ENCODE measurements at places on chromosomes 16 and 17.

DNA sequence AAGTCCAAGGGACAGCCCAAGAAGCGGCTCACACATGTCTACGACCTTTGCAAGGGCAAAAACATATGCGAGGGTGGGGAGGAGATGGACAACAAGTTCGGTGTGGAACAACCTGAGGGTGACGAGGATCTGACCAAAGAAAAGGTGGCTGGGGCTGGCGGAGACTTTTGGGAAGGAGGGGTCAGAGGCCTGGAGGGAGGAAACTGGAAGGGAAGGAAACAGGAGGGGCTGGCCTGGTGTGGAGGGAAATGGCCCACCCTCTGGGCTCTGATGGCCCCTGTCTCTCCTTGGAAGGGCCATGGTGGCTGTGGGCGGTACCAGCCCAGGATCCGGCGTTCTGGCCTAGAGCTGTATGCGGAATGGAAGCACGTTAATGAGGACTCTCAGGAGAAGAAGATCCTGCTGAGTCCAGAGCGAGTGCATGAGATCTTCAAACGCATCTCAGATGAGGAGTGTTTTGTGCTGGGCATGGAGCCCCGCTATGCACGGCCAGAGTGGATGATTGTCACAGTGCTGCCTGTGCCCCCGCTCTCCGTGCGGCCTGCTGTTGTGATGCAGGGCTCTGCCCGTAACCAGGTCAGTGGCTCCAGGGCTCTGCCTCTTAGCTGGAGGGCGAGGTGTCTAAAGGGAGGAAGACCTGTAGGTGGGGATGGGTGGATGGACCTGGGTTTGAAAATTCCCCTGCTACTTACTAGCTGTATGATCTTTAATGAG is 12.5 kb downstream of the POLR2A start:
- DNase-seq = no peak

DNA sequence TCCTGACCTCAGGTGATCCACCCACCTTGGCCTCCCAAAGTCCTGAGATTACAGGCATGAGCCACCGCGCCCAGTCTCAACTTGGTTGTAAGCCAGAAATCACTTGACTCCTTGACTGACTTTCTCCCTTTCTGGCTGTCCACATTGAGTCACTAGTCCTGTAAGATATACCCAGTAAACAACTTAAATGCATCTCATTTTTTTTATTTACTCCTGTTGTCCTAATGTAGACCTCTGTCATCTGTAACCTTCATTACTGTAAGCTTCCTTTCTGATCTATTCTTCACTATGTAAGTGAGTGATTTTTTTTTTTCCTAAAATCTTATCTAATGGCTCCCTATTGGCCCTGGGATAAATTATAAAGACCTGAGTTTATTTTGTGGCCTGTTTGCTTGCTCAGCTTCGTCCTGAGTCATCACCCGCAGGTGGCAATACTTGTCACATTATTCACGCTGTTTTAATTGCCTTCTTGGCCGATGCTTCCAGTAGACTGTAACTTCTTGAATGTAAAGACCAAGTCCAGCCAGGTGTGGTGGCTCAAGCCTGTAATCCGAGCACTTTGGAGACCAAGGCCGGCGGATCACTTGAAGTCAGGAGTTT is 41.0 kb downstream of the PAFAH1B1 start:
- DNase-seq = no peak

GRCh38 chr16:69225121-69225520 is 38.2 kb downstream of the SNTB2 start:
- DNase-seq = no peak

DNA sequence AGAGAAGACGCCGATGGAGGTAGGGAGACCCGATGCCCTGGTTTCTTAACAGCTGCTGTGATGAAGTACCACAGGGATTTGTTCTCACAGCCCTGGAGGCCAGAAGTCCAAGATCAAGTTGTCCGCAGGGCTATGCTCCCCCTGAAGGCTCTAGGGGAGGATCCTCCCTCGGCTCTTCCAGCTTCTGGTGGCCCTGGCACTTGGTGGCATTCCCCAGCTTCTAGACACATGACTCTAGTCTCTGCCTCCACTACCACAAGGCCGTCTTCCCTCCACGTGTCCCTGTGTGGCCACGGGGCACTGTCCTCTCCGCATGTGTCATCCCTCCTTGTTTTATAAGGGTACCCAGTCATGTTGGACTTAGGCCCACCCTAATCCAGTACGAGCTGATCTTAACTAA is 375.2 kb downstream of the SLC39A11 start:
- DNase-seq = no peak

DNA sequence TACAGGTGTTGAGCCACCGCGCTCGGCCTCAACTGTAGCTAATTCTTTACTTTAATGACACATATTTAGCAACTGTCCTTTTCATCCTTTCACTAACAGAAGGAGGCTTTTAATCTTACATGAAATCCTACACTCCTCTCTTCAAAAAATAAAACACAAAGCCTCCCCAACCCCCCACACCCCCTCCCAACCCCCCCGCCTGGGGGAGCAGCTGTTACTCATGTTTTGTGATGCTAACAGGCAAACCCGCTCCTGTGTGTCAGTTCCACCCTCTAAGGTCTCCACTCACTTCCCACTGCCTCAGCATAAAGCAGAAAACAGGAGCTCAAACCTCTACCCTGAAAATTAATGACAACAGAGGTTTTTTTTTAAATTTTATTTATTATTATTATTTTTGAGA is 55.4 kb upstream of the SLC25A19 start:
- no peak for DNase-seq

GRCh38 chr16:89174055-89174827 is 2.7 kb downstream of the CDH15 start:
- DNase-seq = no peak

GRCh38 chr17:44614862-44615261 is 41.4 kb upstream of the MEIOC start:
- no peak for DNase-seq

GRCh38 chr17:58161566-58161965 is 5.2 kb upstream of the OR4D2 start:
- DNase-seq = no peak

DNA sequence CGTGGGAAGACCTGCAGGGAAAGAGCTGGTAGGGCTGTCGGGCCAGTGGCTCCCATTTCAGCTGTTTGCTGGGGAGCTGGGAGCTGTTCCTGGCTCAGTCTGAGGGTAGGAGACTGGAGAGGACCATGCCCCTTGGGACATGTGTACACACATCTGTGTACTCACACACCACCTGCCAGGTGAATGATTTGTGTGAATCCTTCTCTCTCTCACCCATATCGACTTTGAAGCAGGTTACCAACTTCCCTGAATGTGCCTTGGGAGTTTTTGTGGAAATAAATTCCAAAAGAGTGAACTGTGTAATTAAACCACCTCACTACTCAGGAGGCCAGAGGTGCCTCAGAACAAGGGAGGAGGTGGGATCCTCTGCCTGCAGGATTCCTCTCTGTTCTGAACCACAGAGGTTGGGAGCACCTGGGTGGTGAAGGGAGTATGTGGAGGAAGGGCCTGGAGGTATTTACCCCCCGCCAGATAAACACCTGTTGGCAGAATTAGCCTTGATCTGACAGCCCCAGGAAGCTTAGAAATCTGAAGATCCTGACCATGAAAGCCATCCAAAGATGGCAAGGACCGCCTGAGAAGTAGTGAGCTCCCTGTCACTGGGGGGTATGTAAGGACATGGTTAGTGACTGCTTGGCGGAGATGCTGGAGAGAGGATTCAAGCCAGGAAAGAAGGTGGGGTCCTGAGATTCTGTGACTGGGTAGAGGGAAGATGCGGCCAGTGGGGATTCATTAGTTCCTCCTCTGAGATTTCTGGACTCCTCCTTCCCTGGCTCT is 3.3 kb downstream of the ABCC3 start:
- DNase-seq = no peak

- DNase-seq = no peak
Measured at GRCh38 chr16:73204359-73205152, 156.6 kb upstream of the ZFHX3 start.

GRCh38 chr17:8975091-8975725 is 9.7 kb upstream of the PIK3R5 start:
- DNase-seq = no peak

DNA sequence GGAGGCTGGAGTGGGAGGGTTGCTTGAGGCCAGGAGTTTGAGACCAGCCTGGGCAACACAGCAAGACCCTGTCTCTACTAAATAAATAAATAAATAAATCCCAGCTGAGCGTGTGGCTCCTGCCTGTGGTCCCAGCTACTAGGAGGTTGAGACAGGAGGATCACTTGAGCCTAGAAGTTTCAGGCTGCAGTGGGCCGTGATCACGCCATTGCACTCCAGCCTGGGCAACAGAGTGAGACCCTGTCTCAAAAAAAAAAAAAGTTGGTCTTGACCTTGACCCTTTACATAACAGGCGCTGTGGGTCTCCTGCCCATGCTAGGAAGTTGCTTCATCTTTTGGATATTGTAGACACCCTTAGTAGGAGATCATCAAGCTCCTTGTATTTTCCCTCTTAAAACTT is 11.4 kb downstream of the ACSF2 start:
- no peak for DNase-seq

DNA sequence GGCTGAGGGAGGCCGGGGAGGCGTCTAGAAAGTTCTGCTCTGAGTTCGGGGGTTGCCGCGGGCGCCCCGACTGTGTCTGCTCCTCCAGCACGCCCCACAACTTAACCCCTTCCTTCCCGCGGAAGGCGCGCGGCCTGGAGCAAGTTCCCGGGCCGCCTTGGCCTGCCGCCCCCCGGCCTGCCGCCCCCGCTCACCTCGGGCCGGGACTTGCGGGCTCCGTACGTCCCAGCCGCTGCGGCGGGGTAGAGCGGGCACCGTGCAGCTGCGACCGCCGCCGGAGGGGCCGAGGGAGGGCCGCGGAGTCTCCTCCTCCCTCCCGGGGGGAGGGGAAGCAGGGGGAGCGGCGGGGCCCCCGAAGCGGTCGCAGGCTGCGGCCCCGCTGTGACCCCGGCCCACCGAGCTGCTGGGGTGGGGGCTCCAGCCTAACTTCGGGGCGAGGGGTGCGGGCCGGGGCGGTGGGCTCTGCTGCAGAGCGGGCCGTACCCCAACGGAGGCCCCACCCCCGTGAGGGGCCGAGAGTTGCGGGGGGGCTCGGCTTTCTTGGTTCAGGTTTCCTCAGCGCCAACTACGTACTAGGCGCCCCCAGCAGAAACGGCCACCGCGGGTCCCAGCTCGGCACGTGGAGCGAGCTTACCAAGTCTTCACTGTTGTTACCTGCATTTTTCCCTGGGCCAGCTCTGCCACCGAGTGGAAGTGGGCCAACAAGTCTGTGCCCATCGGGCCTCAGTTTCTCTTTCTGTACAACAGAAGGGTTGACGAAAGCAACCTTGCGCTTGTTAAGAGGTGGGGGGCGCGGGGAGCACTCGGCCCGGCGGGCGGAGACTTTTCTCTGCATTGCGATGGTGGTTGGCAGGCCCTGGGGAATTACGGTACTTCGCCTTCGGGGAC is at the start of gene CCDC102A:
CCDC102A (minus strand) TSS at position 266 of the 888 bp plus-strand sequence. CDS start 7,394 bp downstream, outside the sequence.
- peak; percentile 75 for DNase-seq

DNA sequence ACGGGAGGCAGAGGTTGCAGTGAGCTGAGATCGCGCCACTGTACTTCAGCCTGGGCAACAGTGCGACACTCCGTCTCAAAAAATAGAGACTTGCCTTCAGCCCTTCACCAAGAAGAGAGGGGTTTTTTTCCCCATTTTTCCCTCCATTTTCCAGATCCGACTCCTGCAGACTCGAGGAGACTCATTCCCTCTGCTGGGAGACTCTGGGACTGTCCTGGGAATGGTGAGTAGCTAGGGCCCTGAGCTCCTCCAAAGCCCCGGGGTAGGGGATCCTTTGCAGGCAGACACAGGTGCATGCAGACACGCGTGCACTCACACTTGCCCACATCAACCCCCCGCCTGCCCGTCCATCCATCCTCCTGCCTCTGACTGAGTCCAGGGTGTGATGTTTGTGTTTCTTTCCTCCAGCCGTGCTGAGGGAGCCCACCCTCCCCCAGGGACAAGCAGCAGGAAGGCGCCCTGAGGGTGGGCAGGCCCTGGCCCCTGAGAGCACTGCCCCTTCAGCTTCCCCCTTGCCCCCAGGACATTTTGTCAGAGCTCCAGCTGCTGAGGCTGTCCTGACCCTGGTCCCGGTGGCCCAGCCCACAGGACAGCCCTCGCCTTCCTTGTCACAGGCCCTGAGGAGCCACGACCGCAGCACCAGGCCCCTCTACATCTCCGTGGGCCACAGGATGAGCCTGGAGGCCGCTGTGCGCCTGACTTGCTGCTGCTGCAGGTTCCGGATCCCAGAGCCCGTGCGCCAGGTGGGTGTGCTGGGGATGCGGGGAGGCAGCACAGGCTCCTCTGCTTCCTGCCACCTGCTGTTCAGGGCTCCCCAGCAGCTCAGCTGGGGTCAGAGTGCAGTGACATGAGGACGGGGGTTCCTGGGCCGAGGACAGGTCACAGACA is 10.2 kb downstream of the ENDOV start:
- DNase-seq = no peak

DNA sequence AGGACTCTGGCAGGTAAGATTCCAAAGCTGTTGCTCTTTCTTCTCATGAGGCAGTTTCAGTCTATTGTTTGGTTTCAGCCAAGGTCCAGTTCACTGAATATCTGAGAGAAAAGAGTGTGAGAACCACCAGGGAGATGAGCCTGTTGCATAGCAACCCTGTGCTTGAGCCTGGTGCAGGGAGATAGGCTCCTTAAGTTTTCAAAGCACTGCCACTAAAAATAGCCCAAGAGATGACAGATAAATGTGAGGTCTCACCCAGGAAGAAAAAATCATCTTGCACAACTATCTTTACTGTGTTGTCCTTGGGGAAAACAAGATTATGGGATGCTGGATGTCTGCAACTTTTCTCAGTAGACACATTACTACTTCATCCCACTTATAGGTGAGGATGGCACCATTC is 26.2 kb upstream of the NUDT7 start:
- no peak for DNase-seq

GRCh38 chr17:46264456-46265198 is 30.3 kb upstream of the LRRC37A start:
- DNase-seq = peak; percentile 87

DNA sequence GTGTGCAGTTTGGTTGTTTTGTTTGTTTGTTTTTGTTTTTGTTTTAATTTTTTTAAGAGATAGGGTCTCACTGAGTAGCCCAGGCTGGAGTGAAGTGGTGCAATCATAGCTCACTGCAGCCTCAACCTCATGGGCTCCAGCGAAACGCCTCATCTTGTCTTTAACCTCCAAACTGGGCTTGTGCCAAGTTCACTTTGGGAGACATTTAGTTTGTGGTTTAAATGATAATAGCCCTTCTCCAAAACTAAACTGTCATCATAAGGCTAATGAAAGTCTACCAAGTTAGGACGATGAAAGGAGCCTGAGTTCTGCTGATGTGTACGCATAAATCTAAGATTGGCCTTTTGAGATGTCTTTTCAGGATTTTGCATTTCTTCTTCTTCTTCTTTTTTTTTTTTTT is 6.5 kb upstream of the CARD14 start:
- no peak for DNase-seq

- DNase-seq = no peak
Measured at GRCh38 chr16:80253741-80254140, 287.1 kb upstream of the DYNLRB2 start.

GRCh38 chr17:43468691-43469139 is 15.1 kb upstream of the DHX8 start:
- DNase-seq = peak; percentile 43

Measured in AG08396 (cell line).